ENCODE measurements at places on chromosomes 12 and 14.
A peak's percentile ranks its signal among the peaks of the same experiment; 100 is the strongest.

DNA sequence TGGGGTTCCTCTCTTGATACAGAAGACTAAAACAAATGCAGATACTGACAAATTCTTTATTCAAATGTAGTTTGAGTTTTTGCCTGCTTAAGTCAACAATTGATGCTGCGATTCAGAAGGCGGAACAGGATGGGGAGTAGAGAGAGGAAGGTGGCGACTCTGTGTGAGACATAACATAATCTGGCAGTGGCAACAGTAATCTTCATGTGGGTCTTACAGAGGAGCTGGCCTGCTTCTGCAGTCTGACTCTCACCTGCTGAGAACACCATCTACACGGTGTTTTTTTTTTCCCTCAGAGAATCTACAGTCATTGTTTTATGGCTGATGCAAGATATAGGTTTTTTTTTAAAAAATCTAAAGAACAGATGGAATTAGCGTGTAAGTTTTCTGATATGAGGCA lies 10.1 kb downstream of the CCDC92 start:
- no peak for DNase-seq

DNA sequence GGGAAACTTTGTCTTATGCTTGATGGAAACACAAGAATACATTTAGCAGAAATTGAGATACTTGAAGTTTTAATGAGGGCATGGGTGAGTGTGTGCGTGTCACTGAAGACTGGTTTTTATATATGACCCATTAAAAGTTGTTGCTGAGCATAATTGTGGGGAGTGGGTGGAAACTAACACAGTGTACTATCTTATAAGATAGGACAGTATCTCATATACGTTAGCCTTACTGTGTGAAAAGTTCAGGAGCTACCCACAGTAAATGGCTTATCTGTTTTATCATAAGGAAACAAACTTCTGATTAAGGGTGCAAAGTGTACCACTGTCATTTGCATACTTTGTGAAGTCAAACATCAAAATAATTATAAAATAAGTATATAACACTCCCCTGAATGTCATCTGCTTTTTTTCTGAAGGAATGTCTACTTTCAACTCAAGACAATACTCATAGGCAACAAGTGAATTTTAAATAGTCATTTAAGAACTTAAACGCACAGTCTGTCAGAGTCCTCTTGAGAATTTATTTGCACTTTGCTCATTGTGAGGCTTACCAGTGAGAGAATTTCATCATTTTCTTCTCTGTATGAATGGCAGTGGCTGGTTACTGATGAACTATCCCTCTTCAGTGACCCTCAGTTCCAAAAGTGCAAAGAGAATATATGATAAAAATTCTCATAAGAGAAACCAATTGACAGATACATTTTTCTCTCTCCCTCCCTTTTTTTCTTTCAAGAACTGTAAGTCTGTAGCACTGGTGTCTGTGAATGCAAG lies 4.2 kb downstream of the PDE3A start:
- DNase-seq = no peak

GRCh38 chr12:66503746-66504145 lies 175.1 kb downstream of the GRIP1 start:
- no peak for DNase-seq

- DNase-seq = no peak
These were observed 36.2 kb downstream of the PRMT8 start for GRCh38 chr12:3527181-3527580.

DNA sequence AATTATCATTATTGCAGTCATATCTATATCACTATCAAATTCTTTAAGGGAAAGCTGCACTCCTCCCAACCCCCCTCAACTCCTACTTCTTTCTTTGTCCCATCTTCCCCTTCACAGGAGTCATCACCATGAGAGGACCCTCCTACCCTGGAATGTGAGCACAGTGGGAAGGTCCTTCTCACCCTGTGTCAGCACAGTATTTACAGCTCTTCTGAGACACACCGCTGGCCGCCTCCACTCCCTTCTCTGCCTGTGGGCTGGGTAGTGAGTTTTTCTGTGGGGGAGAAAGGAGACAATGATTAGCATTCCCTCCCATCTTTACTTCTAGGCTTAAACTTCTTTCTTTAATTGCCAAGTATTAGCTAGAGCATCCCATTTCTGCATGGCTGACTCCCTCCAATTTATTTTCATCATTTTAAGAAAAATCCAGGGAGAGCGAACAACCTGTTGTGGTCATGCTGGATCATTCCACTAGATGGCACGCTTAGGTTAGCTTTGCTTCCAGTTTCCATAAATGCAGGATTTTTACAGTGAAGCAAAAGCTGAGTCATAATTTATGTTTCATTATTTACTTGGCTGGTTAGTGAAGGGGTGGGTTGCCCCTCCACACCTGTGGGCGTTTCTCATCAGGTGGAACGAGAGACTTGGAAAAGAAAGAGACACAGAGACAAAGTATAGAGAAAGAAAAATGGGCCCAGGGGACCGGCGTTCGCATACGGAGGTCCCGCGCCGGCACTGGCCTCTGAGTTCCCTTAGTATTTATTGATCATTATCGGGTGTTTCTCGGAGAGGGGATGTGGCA lies 188.5 kb downstream of the ALX1 start:
- peak; percentile 65 for DNase-seq

- no peak for DNase-seq
These were observed 50.0 kb downstream of the PPFIBP1 start for GRCh38 chr12:27573972-27574371.

Data from renal pelvis (tissue), 12 donors.